ENCODE measurements at places on chromosomes 12 and 14. TPM values are rescaled to one million over a fixed set of nuclear protein-coding genes. Genes with fewer than 3 reads are reported as not detected.

DNA sequence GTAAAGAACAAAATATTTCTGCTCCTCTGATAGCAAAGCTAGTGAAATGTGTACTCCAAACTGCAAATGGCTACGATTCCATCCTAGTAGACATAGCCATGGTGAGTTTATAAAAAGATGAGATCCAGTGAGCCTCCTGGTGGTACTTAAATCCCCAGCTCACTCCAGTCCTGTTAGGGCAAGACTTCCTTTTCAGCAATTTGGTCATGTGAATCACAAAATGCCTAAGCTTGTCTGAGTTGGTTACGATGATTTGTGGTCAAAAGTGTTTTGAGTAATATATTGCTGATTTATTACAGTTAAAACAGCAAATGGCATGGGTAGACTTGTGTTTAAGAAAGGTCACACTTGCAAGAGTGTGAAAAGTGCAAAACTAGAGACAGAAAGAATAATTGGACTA is 102.7 kb upstream of the NAV3 start:
- peak; percentile 31 for DNase-seq

- no peak for DNase-seq
These were observed 23.9 kb upstream of the C14orf180 start for GRCh38 chr14:104555430-104556255.

DNA sequence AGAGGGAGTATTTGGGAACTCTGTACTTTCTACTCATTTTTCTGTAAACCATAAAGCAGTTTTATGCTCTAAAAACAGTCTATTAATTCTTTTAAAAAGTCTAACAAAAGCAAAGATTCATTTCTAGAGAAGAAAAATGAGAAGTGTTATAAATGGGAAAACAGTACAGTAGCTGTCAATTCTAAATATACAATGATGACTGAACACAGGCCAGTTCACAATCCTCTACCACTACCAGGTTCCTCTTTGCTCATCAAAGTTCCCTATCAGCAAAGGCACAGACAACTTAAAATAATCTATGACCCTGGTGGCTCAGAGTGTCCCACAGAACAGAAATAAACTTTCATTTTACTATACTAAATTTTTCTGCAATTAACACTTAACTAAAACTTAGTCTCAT is 12.5 kb downstream of the NAA25 start:
- no peak for DNase-seq

GRCh38 chr14:37037636-37038387 is 134.6 kb downstream of the SLC25A21 start:
- DNase-seq, result no peak

- peak; percentile 89 for DNase-seq
These were observed 7.1 kb downstream of the PTHLH start for GRCh38 chr12:27965411-27965810.

DNA sequence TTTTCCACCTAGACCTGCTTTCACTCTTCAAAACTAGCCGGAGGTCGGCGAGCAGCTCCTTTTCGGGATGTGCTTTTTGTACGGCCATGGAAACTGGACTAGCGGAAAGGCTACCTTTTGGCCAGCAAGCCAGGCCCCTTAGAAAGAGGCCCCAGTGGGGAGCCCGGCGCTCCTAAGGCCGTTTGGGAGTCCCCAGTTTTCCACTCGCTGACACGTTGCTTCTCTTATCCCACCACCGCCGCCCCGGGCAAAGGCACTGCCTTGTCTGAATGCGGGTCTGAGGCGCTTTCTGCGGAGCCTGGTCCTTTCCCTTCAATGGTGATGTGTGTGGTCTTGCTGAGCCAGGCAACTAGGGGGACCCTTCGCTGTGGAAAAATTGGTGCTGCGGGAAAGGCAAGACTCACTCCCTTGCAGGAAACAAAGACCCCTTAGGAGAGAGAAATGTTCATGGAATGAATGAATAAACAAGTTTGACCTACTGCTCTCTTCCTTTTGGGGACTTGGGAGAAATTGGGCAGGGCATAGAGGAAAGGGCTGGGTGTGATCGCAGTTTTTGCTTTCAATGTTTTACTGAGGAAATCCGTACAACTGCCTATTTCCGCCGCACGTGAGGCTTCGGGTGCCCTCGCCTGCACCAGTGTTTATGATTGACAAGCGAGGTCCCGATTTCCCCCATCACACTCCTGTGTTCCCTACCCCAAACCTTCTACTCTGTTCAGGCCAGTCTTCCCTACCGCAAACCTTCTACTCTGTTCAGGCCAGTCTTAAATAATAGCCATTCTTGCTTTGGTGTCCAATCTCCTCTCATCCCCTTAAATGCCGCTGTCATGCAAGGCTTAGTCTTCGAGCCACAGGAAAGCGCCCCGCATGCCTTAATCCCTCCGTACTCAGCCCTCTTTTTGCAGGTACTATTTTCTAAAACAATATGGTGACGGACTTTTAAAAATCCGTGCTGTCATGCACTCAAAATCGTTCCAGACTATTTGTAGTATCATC is 1.0 kb upstream of the SLC38A2 start:
- peak; percentile 62 for DNase-seq

- no peak for DNase-seq
These were observed 101.8 kb downstream of the SCARB1 start for GRCh38 chr12:124761871-124762270.

- DNase-seq, result no peak
These were observed 720.9 kb downstream of the FSCB start for GRCh38 chr14:43786066-43786762.

DNA sequence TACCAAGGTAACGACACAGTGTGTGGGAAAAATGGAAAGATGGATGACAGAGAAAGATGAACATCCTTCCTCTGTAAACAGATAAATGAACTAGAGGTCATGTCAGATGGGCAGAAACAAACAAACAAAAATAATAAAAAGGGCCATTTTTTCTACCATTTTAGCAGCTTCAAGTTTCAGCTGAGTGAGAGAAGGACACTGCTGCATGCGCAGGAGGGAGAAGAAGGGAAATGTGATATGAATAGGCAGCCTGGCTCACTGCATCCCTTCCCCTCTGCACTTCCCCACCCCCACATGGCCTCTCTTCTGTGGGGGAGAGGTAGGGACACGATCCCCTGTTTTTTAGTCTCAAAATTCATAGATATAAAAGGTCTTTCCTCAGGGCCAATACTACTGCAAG is 492.0 kb downstream of the NELL2 start:
- no peak for DNase-seq

DNA sequence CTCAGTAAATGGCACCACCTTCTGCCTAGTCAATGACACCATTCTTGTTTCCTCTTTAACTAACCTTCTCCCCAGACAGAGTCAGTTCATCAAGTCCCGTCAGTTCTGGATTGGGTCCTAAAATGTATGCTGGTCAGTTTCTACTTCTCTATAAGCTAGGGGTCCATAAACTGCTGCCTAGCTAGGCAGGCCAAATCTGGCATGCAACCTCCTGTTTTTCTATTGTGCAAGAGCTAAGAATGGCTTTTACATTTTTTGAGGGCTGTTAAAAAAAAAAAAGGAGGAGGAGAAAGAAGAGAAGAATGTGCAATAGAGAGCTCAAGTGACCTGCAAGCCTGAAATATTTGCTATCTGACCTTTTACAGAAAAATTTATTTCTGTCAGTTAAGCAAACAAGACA is 6.4 kb upstream of the TMED10 start:
- peak; percentile 72 for DNase-seq

- no peak for DNase-seq
These were observed 24.6 kb downstream of the NIN start for GRCh38 chr14:50806241-50806933.

GRCh38 chr12:129483111-129483893 is 420.5 kb downstream of the TMEM132D start:
- DNase-seq, result no peak

The ACRBP gene
- 0.33 TPM for total RNA-seq

The GPR84 gene
- total RNA-seq, result not detected

The SALL2 gene
- 3.5 TPM for total RNA-seq

The ERBB3 gene
- total RNA-seq, result 0.66 TPM

The PTHLH gene
- 0.26 TPM for total RNA-seq

The ACSS3 gene
- 32.9 TPM for total RNA-seq

The CRIP2 gene
- 68.5 TPM for total RNA-seq

The GARIN6 gene
- not detected for total RNA-seq

The CCDC197 gene
- total RNA-seq, result not detected

The ZFHX2 gene
- total RNA-seq, result 0.33 TPM

The NOPCHAP1 gene
- 12.2 TPM for total RNA-seq

The YBX3 gene
- total RNA-seq, result 109 TPM

The ESPL1 gene
- total RNA-seq, result 0.26 TPM
